ENCODE measurements at places on chromosomes 5 and 9. TPM values are rescaled to one million over a fixed set of nuclear protein-coding genes. Genes with fewer than 3 reads are reported as not detected.

The PCA3 gene
- total RNA-seq: not detected

The C5orf63 gene
- total RNA-seq: 0.08 TPM

The PCDHB14 gene
- total RNA-seq: 8.8 TPM

The RNF224 gene
- not detected for total RNA-seq

The KLF4 gene
- 113 TPM for total RNA-seq

The GABRA1 gene
- total RNA-seq: not detected

The NR6A1 gene
- total RNA-seq: 0.78 TPM

The GPX3 gene
- 1.3 TPM for total RNA-seq

The ACTBL2 gene
- total RNA-seq: not detected

DNA sequence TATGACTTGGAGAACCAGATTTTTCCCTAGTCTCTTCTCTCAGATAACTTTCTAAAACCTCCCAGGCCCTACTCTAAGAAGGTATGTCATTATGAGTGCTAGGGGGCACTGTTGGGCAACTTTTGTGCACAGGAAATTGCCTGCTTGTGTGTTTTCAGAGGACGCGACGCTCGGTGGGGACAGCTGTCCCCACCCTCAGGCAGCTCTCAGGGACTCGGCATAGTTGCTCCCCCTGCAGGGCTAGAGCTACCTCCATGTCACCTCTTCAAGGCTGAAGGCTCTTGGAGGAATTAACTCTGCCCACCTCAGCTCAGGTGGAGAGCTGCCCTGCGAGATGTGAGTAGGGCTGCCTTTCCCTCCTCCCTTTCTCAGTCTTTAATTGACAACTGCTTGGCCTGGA, 10.2 kb upstream of the TIFAB start:
- no peak for DNase-seq

- no peak for DNase-seq
Observed at GRCh38 chr9:73200694-73201452, 49.2 kb downstream of the ANXA1 start.

GRCh38 chr9:131622523-131622922, 77.2 kb downstream of the PRRT1B start:
- no peak for DNase-seq

DNA sequence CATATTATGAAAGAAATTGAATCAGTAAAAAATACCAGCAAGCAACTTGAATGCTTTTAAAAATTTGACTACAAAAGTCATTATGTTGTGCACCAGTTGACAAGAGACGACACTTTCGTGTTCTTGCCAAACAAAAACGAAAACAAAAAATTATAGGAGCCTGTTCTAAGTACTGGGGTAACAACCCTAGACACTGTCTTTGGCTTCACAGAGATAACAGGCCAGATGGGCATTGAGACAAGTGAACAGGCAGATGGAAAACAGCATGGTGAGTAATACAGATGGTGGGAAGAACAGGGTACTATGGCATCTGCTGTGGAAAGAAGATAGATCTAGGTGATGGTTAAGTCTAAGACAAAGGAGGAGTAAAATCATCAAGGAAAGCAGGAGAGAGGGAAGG, 99.0 kb downstream of the CDH12 start:
- no peak for DNase-seq

DNA sequence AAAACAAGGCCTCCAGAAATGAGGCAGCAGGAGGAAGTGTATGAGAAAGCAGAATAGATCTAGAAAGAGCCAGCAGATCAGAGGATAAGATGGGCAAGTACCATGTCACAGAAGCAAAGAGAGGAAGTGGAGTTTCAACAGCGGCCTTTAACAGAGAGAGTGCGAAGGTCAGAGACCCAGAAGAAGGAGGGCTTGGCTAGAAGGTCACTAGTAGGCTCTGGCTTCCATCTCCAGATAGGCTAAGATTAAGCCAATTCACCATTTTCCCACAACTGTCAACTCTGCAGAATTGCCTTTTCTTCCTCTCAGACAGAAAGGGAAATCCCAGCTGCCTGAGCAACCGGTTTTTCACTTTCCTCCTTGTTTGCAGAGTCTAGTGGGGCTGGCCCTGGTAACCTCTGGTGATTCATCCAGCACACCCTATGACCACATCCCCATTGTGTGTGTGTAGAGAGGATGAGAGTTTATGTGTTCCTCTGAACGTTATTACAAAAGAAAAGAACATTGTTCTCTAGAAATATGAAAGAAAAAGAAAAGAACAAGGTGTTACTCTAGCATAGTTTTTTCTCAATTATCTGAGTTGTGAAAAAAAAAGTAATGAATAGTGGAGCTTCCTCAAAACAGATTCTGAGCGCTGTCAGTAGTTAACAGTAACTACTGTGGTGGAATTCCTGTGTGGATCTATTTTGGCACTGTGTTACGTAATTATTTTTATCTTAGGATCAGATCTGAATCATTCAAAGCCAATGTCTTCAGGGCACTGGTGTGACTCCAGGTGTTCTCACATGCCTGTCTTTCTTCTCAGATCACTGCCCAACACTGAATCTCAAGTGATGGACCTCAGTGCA, 220.4 kb downstream of the ARRDC3 start:
- no peak for DNase-seq

DNA sequence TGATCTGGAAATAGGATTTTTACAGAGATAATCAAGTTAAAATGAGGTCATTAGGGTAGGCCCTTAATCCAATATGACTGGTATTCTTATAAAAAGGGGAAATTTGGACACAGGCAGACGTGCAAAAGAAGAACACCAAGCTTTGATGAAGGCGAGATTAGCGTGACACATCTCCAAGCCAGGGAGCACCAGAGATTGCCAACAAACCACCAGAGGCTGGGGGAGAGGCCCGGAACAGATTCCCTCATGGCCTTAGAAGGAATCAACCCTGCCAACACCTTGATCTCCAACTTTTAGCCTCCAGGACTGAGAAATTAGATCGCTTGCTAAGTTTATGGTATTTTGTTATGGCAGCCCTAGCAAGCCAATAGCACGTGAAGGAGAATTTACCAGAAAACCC, 10.8 kb upstream of the ARSI start:
- DNase-seq: no peak

DNA sequence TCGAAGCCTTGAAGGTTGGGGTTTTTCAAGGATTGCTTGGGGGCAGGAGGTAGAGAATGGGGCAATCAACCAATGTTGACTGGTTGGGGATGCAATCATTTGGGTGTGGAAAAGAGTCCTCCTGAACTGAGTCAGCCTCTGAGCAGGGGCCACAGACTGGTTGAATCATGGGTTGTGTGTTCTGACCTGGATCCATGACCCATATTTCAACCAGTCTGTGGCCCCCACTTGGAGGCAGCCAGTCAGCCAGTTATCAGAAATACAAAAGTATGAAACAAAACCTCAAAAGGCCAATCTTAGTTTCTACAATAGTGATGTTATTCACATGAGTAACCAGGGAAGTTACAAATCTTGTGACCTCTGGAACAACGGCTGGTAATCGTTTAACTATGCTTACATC, 81.4 kb upstream of the RANBP6 start:
- DNase-seq: no peak

GRCh38 chr9:125487842-125488241, 219.2 kb downstream of the MAPKAP1 start:
- DNase-seq: no peak

DNA sequence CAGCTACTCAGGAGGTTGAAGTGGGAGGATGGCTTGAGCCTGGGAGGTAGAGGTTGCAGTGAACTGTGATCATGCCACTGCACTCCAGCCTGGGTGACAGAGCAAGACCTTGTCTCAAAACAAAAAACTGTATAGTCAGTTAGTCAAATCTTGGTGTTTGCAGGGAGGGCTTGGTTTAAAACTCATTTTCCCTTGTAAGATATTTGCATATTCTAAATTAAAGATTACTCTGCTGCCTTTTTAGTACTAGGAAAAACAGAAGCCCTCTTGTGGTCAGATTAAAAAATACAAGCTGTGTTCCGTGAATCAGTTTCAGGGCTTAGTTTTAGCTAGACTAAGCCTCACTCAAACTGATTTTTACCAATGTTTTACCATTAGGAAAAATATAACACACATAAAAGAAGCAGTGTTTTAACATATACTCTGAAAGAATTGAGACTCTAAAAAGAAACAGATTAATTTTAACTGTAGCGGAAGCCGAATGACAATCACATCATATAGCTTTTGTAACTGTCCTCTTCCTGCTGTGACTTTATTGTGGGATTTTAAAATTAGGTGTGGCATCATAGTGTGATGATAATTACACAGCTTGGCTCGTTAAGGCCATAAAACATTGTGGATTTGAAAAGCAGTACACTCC, 84.9 kb upstream of the BASP1 start:
- DNase-seq: no peak

- no peak for DNase-seq
Observed at GRCh38 chr9:133122935-133123611, 2.0 kb upstream of the RALGDS start.

- DNase-seq: no peak
Observed at GRCh38 chr5:56100439-56101176, 105.8 kb upstream of the IL6ST start.

DNA sequence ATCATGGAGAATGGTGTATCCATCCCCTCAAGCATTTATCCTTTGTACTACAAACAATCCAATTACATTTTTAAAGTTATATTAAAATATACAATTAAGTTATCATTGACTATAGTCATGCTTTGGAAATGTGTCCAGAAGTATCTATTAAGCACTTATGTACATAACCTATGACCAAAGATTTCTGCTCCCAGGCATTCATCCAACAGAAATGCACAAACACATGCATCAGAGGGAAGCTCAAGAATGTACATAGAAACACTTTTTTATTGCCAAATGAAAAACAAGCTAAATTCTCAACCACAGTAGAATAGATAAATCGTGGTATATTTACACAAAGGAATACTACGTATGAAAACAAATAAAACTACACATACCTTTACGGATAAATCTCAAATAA, 700.5 kb upstream of the ZNF608 start:
- no peak for DNase-seq

- no peak for DNase-seq
Observed at GRCh38 chr9:70567511-70567910, 153.1 kb upstream of the KLF9 start.

DNA sequence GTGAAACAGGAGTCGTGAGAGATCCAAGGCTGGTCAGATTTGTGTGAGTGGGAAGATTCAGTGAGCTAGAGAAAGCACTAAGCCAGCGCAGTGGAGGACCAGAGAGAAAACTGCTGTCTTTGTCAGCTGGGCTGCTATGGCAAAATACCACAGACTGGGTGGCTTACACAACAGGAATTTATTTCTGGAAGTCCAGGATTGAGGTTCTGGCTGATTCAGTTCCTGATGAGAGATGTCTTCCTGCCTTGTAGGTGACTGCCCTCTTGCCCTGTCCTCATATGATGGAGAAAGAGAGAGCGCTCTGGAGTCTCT, 24.2 kb upstream of the ANKRD33B start:
- DNase-seq: no peak

- DNase-seq: no peak
Observed at GRCh38 chr5:180296771-180297170, 4.9 kb upstream of the MAPK9 start.
